Eye (tissue), 1 donor: ENCODE measurements at places on chromosomes 12 and 14.

- DNase-seq = no peak
Measured at GRCh38 chr12:2634471-2634870, 160.3 kb upstream of the FKBP4 start.

- DNase-seq = peak; percentile 55
Measured at GRCh38 chr14:77120771-77121743, 20.5 kb downstream of the ZDHHC22 start.

DNA sequence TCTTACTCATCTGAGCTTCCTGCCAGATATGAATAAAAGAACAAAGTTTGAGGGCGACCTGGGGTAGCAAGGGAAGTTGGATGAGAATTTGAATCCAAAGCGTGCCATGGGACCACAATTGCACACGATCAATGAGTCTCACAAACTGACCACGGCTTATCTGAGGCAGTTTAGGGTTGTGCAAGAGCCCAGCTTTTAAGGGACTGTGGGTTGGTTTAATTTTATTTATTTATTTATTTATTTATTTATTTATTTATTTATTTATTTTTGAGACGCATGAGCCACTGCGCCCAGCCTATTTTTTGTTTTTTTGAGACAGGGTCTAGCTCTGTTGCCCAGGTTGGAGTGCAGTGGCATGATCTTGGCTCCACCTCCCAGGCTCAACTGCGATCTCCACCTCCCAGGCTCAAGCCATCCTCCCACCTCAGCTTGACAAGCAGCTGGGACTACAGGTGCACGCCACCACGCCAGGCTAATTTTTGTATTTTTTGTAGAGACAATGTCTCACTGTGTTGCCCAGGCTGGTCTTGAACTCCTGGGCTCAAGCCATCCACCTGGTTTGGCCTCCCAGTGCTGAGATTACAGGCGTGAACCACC lies 1.1 kb downstream of the AMDHD1 start:
- no peak for DNase-seq

DNA sequence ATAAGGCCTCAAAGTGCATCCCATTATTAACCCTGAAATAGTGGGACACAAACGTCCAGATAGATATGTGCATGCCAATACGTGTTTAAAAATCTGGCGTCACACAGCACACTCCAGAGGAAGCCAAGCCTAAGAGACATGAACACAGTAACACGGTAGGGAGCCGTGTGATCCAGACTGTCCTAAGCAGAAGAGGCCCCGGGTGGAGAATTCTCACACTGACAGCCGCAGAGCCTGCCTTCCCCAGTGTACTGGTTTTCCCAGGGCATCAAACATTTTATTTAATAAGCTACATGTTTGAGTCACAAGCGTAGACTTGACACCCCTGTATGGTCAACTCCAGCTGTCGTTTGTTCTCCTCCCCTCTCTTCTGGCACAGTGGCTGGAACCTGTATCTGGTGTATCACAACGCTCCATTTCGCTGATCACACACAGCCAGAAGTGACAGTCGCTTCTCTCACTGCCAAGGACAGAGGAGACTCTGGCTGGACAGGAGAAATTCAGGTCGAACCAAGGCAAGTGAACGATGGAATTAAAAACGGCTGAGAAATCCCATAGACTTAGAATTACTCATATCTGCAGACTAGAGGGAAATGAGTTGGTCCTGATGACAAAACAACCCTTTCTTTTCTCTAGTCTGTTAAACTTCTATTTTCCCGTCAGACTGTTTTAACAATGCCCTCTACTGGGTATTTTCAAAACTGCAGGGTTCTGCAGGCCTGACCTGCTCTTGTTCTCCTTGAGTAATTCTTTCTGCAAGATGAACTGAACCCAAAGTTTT lies 359.9 kb downstream of the RGS6 start:
- DNase-seq = peak; percentile 89

DNA sequence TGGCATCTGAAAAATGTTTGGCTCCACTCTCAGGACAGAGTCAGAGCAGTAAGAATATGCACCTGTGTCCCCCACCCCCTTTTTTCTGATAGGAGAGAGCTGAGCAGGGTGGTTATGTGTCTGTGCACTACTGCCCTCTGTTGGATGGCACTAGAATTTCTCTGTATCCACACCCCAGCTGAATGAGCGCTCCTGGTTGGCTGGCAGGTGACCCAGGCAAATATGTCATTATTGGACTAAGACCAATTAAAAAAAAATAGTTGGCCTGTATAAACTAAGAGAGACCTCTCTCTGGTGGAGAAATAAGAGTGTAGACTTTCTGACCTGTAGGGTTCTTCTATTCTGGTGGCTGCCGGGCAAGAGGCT lies 107.0 kb downstream of the PTCSC3 start:
- peak; percentile 70 for DNase-seq

- no peak for DNase-seq
Measured at GRCh38 chr12:120980800-120981368, 2.5 kb downstream of the HNF1A start.
